Activated T-cell treated with anti-CD3 and anti-CD28 coated beads, Interleukin-2, amount 50 U/mL, for 4 hours (primary cell): ENCODE measurements at places on chromosomes 6 and 20. TPM values are rescaled to one million over a fixed set of nuclear protein-coding genes. Genes with fewer than 3 reads are reported as not detected.

SLA2 gene
- total RNA-seq = 57.8 TPM

HTR1E gene
- not detected for total RNA-seq

SLC22A2 gene
- not detected for total RNA-seq

FAM209A gene
- total RNA-seq = 1.4 TPM

GRIK2 gene
- total RNA-seq = not detected

FOXA2 gene
- not detected for total RNA-seq

FGD2 gene
- 1.1 TPM for total RNA-seq

SLC2A10 gene
- not detected for total RNA-seq

YTHDF1 gene
- 59.6 TPM for total RNA-seq

BRPF3 gene
- 27.8 TPM for total RNA-seq

ARMH2 gene
- not detected for total RNA-seq

WFDC5 gene
- not detected for total RNA-seq

DUSP15 gene
- not detected for total RNA-seq

OPN5 gene
- total RNA-seq = not detected
